T-helper 2 cell (primary cell): ENCODE measurements at places on chromosomes 6 and 20.

GRCh38 chr6:35473075-35473849 lies 5.1 kb downstream of the RPL10A start:
- DNase-seq = no peak

DNA sequence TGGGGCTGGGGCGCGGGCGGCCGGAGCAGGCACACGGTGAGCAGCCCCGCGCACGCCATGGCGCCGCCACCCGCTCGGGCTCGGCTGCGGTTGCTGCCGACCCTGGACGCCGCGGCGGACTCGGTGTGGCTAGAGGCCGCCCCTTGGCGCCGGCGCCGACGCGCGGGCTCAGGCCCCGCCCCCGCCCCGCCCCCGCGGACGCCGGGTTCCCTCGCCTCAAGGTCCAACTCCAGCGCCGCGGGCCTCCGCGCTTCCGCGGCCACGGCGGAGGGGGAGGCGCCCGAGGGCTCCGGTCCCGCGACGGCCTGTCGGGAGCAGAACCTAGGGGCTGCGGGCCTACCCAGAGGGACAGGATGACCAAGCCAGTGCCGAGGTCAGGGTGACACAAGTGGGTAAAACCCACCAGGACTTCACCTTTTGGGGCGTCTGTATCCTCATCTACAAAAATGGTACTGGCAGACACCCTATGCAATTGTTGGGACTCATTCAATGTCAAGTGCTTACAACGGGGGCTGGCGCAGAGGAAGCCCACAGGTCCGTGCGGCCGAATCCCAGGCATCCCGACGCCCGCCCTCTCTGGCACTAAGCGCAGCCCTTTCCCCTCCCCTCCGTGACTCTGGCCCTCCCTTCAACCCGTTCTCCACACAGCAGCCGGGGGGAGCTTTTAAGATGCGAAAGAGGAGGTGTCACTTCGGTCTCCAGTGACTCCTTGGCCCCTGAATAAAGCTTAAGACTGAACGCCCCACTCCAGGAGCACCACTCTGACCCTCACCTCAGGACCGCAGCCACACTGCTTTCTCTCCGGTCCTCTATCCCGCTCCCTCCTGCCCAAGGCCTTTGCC lies at the start of gene NECAB3:
Gene NECAB3 (minus strand): TSS at position 135 of the 842 bp plus-strand sequence. CDS start 76 bp downstream, at position 59.
- DNase-seq = peak; percentile 44

GRCh38 chr6:53251033-53251672 lies 97.6 kb downstream of the ELOVL5 start:
- no peak for DNase-seq

DNA sequence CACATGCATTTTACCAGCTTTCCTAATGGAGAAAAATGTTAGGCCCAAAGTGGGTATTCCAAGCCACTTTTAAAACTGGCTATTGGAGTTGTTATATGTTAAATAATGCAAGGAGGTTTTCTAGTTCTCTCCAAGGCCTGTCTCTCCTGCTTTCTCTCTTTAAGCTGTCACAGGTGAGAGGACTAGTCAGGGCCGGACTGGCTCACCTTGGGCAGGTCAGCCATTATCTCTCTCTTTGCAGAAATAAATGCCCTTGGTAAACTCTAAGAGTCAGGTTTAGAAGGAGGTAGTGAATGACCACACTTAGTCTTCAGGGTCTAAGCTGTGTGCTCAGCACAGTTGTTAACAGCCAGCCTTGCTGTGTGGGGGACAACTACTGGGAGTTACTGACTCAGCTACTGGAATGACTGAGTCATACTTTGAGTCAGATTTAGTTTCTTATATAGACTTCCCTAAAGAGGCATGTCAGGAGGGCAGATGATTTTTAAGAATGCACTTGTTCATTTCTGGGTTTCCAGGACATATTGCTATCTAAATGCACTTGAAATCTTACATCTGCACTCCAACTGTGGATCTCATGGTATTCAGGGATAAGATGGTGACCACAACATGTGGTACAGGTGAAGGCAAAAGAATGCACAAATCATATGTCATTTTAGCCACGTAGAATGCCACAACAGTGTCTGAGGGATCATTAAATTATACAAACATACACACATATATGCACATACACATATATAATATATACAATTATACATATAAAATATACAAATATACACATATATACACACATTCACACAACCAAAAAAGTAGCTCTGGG lies 719.4 kb downstream of the EPM2A start:
- DNase-seq = no peak

GRCh38 chr6:39330476-39330875 lies 8.0 kb upstream of the KCNK16 start:
- DNase-seq = no peak
